Activated T-cell treated with anti-CD3 and anti-CD28 coated beads for 4 hours (primary cell): ENCODE measurements at places on chromosomes 7 and 10.

DNA sequence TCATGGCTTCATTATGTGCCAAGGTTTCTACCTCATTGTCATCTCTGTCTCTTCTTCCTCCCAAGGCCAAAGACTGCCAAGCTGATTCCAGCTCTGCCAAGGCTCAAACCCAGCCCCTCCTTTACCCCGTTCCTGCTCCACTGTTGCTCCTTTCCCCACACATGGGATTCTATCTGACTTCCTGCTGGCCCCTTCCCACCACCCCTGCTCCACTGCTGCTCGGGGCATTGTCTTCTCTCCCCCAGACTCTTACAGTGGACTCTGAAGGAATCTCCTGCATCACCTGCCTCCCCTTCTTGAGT is 86.3 kb downstream of the COBL start:
- no peak for DNase-seq

DNA sequence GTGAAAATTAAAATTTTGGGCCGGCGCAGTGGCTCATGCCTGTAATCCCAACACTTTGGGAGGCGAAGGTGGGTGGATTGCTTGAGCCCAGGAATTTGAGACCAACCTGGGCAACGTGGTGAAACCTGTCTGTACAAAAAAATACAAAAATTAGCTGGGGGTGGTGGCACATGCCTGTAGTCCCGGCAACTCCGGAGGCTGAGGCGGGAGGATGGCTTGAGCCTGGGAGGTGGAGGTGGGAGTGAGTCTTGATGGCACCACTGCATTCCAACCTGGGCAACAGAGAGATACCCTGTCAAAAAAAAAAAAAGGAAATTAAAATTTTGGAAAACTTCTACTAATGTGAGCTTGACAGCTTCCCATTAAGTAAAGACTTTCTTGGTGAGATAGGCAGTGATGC is 3.1 kb downstream of the SRRT start:
- DNase-seq = no peak

GRCh38 chr7:2715341-2716231 is 27.6 kb downstream of the AMZ1 start:
- peak; percentile 42 for DNase-seq

GRCh38 chr7:142308918-142309317 is 51.1 kb upstream of the PRSS58 start:
- DNase-seq = no peak

GRCh38 chr7:42690794-42691639 is 220.9 kb downstream of the C7orf25 start:
- DNase-seq = no peak

GRCh38 chr7:27576360-27576944 is 86.2 kb downstream of the HIBADH start:
- no peak for DNase-seq

- DNase-seq = no peak
Observed at GRCh38 chr10:98330987-98331386, 63.0 kb upstream of the LOXL4 start.

GRCh38 chr7:44858161-44858560 is 10.3 kb upstream of the H2AZ2 start:
- no peak for DNase-seq

DNA sequence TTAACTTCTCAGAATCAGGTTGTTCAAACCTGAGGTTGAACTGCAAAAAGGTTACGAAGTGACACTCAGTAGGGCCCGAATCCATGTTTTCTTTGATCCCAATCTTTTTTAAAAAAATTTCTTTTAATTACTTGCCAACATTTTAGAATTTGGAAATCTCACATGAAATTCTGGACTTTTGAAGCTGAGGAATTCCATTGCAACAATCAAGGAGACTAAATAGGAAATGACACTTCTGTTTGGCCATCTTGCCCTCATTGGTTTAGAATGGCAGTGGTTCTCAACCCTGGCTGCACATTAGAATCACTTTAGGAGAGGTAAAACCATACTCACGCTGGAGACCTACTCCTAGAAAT is 471 bp upstream of the TOMM7 start:
- DNase-seq = no peak

- no peak for DNase-seq
Observed at GRCh38 chr7:44050121-44050914, 5.8 kb downstream of the DBNL start.

GRCh38 chr7:98470485-98471240 is 69.8 kb upstream of the BAIAP2L1 start:
- no peak for DNase-seq

DNA sequence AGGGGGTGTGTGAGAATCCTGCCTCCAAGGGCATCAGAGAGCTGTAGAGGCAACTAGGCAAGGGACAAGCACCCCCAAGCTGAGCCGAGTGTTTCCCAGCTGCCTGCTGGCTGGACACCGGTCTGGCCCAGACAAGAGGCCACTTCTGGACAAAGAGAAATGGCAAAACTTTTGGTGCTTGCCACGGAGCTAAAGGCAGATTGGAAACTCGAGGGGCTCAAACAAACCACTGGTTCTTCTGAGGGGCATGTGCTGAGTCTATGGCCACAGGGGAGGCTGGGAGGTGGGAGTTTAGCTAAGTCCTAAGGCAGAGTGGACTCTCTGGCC is 66.5 kb upstream of the INPP5A start:
- DNase-seq = no peak

GRCh38 chr7:3056234-3057065 is 12.8 kb upstream of the CARD11 start:
- DNase-seq = no peak

DNA sequence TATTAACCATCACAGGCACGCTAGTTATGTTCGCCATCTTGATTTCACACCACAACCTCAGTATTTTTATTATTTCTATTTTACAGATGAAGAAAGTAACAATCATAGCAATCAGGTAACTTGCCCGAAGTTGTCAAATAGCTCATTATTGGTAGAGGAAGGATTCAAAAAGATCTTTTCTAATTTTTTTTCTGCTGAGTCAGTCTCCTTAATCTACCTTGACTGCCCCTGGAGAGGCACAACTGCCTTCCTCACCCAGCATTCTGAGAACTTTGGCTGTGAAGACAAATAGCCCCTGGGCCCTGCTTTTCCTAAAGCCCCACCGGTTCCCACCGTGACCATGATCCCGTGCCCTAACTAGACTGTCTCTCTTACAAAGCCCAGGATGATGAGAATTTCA is 99.2 kb downstream of the TRIL start:
- no peak for DNase-seq

DNA sequence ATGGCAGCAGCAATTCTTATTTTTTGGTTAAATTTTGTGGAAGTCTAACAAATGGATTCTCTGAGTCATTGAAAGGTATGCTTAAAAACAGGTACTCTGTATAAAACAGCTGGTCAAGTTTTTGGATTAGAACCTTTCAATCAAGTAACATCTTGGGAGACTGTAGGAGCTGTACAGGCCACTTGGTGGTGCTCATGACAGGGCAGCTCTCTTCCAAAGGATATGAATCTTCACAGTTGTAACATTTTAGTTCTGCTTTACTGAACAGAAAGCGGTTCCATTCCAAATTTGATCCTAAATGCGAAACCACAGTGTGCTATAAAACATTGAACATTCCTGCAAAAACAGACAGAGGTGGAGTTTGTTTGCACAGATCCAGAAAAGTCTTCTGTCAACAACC is 44.5 kb upstream of the AGR3 start:
- DNase-seq = no peak

DNA sequence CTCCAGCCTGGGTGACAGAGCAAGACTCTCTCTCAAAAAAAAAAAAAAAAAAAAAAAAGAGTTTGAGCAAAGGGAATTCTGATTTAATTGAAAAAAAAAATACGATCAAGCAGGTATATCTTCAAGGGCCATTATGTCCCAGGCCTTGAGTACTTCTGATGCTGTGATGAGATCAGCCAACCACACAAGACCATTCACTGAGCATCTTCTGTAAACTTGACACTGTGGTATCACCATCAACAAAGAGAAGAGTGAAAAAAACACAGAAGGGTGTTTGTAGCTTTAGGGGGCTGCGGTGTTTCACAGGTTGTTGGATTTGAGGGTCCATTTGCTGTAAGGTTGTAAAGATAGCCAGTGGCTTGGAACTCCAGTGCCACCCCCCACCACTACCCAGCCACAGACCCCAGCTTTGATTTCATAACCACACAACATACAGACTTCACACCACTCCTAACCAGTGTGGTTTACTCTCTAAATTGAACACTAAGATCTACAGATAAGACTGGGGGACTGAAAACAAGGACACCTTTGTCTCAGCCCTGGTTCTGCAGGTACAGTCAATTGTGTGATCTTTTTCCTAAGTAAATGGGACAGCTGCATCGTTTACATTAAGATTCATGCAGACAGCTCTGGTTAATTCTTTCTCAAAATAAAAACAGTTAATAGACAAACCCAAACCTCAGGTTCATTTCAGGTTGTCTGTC is 66.4 kb downstream of the CDC123 start:
- DNase-seq = no peak

DNA sequence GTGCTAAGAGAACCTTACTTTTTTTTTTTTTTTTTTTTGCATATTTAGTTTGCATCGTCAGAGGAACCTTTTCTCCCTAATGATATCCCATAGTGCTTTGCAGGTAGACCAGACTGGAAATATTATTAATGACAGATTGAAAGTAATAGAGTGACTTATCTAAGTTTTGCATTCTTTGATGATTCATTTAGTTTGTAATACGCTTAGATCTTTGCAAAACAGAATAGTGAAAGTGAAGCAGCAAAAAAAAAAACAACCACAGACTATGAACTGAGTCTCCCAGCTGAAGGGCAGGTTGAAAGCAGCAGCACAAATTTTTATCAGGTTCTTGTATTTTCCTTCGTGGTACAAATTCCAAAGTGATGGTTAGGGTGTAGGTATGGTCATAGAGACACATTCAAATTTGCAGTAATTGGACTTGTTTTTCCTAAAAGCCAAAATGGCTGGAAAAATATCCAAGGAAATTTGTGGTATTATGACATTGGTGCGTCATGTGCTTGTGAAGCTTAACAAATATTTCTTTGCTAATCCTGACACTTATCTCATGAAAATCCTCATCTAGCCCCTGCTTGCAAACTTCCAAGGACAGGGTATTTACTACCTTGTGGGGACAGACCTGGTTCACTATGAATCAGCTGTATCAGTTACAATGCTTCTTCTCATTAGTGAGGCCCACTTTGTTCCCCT is 81.8 kb upstream of the CREB5 start:
- no peak for DNase-seq

DNA sequence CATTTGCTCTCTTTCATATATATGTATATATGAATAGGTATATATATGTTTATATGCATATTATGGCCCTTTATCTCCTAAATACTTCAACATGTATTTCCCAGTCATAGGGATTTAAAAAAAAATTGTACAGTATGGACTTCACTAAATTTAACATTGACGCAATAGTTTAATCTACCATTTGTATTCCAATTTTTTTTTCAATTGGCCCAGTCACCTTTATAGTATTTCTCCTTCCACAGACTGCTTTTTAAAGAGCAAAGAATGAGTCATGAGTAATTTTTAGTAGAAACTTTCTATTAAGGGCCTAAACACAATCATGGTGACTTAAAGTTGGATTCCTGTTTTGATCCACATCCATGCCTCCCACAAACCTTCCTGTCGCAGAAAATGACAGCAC is 20.5 kb downstream of the CCSER2 start:
- DNase-seq = no peak
